ENCODE measurements at places on chromosomes 4 and X.

DNA sequence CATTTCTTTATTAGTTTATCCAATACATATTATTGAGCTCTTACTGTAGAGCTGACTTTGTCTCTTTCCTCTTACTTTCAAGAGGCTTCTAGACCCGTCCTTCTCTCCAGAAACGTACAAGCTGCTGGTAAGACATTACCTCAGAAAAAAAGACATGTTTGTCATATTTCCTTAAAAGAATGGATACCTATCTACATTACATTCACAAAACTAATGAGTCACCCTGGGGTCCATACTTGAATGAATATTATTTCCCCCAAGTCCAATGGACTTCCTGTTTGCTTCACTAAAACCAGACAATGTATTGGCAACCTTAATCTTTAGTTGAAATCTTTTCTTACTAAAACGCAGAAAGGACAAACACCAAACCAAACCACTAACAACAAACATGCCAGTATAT lies 176.5 kb upstream of the CLNK start:
- DNase-seq, result no peak

GRCh38 chrX:129445436-129445835 lies 77.9 kb downstream of the SMARCA1 start:
- no peak for DNase-seq

- DNase-seq, result no peak
Measured at GRCh38 chrX:10509397-10509796, 111.0 kb downstream of the MID1 start.

DNA sequence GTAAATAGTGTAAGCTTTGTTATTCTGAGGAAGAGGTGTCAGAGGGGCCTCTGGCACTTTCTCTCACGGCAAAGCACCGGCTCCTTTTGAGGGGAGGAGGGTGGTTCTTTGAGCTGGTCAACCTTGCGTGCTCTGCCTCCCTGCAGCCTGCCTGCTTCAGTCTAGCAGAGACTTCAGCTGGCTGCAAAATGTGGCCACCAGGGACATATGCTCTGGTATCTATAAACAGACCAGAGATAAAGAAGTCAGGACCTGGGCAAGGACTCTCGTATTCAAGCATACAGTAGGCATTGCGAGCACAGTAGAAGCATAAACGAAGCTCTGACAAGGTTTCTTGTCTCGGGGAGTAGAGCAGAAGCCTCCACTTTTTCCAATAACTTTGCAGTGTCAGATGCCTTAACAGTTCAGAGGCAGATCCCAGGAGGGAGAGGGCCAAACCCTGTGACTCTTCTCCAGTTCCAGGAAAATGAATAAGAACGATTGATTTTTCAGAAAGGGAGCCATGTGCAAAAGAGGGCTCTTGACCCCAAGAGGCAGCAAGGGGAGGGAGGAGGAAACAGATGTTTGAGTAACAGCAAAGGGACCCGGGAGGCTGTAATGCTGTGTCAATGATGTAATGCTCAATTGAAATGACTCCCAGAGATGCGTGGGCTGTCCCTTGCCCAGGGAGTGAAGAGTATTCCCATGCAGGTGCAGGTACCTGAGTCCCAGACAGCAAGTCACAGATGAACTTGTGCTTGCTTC lies 57.9 kb upstream of the TEX13D start:
- no peak for DNase-seq

DNA sequence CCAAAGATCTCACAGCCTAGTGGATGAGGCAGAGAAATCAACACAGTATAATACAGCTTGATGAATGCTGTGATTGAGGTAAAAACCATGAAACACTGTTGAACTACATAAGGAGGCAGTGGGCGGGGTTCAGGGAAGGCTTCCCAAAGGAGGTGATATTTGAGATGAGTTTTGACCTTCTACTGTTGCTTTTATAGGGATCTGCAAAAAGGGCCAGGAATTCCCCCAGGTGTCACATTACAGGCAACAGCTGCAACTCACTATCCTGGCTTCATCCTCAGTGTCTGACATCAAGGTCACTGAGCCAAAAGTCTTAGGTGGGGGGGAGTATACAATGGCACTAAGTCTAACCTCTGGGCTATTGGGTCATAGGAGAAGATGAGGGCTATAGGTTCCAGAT lies 185.7 kb upstream of the NRK start:
- DNase-seq, result no peak

DNA sequence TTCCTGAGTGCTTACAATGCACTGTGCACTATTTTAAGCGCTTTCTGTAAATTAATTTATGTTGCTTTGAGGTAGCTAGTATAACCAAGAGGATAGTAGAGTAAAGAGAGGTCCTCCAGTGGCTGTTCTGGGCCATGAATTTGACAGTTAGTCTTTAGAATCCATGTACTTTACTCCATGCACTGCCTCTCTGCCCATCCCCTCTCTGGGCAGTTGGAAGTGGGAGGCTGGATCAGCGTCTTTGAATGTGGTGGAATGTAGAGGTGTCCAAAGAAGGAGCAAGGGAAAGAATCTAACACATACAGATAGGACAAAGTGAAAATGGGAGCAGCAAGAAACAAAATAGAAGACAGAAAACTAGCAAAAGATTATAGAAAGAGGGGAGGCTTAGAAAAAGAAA lies 712.6 kb downstream of the GRID2 start:
- no peak for DNase-seq

GRCh38 chr4:182809417-182810102 lies 107.6 kb downstream of the DCTD start:
- DNase-seq, result no peak

- DNase-seq, result no peak
Measured at GRCh38 chr4:7213807-7214206, 21.5 kb downstream of the SORCS2 start.

DNA sequence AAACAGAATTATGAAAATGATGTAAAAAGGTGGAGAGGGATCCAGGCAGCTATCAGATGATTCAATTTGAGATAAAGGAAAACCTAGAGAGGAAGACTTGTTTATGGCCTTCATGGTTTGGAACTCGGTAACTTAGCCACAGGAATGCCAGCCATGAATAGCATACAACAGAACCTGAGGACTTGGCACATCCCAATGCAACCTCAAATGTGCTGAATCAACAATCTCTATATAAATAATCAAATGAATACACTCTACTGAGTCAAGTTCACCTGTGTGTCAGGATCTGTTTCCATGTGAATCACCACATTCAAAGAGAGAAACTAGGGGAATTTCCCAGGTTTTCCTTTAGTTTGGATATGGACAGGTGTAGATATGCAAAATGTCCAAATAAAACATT lies 86.9 kb downstream of the MBNL3 start:
- no peak for DNase-seq

DNA sequence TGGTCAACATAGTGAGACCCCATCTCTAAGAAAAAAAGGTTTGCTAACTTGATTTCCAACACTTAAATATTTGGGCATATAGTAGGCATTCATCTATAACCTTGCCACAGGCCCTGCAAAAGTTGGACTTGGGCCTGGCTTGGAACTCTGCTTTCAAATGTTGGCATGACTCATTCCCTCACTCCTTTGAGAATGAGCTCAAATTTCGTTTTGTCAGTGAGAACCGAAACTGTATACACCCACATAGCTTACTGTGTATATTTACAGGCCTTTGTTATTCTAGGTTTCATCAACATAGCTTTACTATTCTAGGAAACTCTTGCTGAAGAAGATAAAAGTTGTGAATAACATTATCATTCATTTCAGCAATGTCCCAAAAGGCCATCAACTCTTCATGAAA lies 88.7 kb upstream of the ELOVL6 start:
- DNase-seq, result no peak
